ENCODE measurements at places on chromosomes 3 and 15. TPM values are rescaled to one million over a fixed set of nuclear protein-coding genes. Genes with fewer than 3 reads are reported as not detected.

Gene IL12A
- total RNA-seq = 0.44 TPM

Gene SNAPC5
- 32.5 TPM for total RNA-seq

Gene SNX22
- 0.70 TPM for total RNA-seq

DNA sequence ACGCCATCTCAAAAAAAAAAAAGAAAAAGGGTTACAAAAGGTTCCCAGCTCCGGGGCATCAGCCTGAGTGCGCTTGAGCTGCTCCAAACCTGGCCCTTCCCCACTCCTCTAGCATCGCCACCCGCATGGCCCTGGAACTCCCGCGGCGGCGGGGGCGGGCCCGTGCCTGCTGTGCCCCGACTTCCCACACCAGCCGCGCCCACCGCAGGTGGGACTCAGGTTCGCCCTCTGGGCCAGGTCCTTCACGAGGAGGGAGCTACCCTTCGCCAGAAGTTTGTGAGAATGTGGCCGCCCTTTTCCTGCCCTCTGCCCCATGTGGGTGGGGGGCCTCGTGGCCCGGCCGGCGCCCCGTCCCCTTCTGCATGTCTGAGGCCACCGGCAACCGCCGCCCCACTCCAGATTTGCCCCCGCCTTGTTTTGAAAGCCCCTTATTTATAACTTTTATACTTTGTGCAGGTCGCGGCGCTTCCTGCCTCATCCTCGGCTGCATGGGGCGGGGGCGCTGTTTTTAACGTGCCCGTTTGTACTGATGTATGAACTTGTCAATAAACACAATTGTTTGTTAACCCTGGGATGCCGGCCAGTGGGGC is 507 bp upstream of the JMJD7 start:
- no peak for DNase-seq

- no peak for DNase-seq
Measured at GRCh38 chr15:83567318-83567717, 86.6 kb upstream of the ADAMTSL3 start.

- DNase-seq = no peak
Measured at GRCh38 chr3:168952551-168952950, 711.0 kb downstream of the MECOM start.

GRCh38 chr3:13590841-13591520 is 42.1 kb downstream of the FBLN2 start:
- no peak for DNase-seq

Data from CD4-positive, alpha-beta memory T cell (primary cell).